ENCODE measurements at places on chromosomes 1 and 21.

- no peak for DNase-seq
These were observed 142.1 kb upstream of the IPO9 start for GRCh38 chr1:201686714-201687455.

DNA sequence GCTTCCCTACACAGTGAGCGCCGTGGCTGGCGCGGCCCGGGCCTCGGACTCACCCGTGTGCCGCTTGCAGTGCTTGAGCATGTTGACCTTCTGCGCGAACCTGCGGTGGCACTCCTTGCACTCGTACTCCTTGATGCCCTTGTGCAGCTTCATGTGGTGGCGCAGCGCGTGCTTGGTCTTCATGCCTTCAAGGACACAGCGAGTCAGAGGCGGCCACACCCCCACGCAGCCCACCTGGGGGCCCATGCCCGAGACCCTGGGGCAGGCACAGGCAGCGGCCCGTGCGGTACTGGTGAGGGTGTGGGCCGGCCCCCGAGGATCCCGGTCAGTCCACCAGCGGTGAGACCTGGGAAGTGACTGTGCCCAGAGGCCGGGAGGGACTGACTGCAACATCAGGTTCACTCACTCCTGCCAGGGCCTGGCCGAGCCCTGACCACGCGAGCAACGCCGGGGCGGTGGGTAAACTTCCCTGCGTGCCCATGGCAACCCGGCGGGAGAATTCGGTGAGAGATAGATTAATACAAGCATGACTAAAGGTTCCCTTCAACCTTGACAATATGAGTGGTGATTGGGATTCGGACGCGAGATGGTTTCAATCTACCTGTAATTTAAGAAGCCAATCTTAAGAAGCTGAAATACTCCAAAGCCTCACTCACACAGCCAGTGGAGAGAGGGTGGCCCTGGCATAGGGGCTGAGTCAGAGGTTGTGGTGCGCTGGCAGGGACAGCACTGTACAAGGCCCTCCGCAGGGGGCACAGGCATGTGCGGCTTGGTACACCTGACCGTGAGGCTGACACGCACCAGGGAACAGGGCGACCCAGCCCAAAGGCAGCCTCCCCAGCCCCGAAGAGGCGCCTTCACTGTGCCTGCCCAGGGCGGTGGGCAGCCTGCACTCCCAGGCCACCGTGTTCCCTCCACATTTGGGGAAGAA, 49.1 kb upstream of the RIPK4 start:
- DNase-seq = no peak

DNA sequence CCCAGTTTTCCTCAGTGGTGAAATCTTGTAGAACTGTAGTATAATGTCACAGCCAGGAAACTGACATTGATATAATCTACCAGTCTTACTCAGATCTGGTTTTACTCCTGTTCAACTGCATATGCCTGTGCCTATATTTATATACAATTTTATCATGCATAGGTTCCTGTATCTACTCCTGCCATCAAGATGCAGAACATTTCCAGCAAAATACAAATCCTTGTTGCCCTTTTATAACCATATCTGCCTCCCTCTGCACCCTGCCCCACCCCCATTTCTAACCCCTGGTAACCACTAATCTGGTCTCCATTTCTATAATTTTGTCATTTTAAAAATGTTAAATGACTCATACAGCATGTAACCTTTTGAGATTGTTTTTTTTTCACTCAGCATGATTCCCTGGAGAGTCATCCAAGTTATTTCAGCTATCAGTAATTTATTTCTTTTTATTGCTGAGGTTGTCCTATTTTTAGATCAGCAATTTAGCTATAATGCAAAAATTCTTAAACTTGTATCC, 8.1 kb downstream of the UTP25 start:
- DNase-seq = no peak

- no peak for DNase-seq
These were observed 6.9 kb upstream of the PRSS38 start for GRCh38 chr1:227808566-227808965.

DNA sequence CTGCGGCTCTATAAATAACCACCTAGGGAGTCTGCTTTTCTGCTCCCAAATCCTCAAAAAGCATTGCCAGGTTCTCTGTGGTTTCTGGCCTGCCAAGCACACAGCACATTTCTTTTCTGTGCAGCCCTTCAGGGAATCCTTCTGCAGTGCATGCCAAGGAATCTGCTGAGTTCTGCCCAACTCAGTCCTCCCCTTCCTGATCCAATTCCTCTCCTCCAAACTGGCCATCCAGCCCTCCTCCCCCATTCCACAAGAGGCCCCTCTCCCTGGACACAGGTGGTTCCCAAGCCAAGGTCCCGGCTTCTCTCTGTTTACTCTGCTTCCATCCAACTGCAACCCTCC, 61.8 kb downstream of the HIVEP3 start:
- DNase-seq = no peak

GRCh38 chr1:67634396-67634935, 50.5 kb upstream of the GADD45A start:
- DNase-seq = no peak

DNA sequence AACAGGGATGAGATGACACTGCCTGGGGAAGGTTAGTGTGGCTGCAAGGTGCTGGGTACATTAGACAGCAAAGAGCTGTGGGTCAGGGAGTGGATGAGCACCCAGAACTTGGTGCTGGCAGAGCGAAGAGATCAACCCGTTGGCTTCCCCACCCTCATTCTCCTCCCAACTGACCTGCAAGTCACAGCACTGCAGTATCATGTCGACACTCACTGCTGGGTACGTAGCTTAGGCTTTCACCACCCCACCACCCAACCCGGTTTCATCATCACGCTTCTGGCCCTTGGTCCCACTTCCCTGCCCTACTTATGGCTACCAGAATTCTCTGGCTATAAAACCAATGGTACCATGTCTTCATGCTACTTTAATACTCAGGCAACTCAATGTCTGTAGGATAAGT, 73.6 kb upstream of the LYST start:
- DNase-seq = no peak

DNA sequence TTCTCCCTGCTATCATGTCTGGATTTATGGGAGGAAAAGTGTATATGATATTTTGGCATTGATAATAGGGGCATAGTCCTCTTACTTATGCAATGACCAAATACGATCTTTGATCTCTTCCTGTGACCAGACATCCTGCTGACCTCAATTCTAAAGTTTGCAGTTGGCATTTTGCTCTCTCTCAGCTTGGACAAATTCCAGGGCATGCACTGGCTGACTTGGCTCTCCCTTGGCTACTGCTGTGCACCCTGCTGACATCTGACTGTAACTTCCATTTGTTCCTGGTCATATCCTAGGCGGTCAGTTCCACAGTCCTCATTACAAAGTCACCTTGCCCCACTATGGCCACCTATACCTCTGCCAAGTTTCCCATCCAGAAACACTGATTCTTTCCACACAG, 380.7 kb upstream of the NR5A2 start:
- DNase-seq = peak; percentile 6

- DNase-seq = peak; percentile 16
These were observed 3.6 kb downstream of the GUK1 start for GRCh38 chr1:228143480-228144192.

GRCh38 chr21:46062471-46063211, 35.3 kb upstream of the COL6A2 start:
- no peak for DNase-seq

DNA sequence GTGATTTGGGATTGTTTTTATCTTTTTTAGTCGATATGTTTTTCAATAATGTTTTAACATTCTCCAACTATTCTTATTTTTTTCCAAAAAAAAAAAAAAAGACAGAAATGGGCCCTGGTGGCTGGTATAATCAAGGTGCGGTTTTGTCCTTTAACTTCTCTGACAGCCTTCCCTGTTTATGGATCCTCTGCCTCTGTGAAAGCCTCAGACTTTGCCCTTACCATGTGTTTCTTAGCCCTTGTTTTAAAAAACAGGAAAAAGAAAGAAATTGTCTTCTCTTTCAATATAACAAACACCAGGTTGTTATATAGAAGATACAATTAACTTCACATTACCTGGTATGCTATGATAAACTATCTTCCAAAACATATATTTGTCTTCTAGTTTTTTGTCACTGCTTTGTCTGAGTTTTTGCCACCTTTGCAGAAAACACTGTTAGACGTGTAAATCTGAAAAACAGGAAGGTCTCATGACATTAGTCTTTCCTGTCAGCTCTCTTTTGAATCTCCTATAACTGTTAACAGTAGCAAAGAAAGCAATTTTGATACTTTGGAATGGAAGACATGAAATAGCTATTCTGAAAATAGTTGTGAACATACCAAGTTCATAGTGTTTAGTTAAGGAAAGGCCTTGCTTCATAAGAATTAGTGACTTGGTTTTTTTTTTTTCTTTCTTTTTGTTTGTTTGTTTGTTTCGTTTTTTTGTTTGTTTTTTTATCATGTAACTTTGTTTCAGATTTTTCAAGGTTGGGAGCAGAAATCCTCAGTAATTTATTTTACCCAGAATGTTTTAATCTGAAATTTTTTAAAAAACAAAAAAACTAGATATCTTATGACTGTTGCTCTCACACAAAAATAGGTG, 31.7 kb upstream of the CACYBP start:
- no peak for DNase-seq

DNA sequence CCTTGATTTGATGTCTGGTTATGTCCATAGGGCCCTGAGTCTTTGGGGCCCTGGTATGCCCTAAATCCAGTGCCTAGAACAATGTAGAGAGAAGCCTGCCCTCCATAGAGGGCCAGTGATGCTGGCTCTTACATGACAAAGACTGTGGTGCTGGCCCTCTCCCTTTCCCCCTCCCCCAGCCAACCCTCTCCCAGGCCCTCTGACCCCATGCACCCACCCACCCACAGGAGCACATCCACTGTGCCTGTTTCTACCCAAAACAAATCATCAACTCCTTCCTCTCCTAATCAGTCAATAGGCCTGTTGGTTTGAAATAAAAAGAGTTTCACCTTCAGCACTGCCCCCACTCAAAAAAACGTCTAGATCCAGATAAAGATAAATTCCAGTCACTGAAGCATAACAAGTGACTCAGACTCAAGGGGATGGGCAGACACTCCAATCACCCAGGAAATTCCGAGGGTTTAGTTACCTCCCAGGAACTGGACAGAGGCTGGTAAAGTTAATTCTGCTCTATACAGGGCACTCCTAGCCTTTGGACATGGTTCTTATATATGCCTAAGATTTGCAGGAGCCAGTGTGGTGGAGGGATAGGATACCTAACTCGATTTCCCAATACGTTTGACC, 144.8 kb upstream of the VANGL1 start:
- no peak for DNase-seq

GRCh38 chr1:240801442-240801841, 189.5 kb upstream of the GREM2 start:
- DNase-seq = no peak

- peak; percentile 46 for DNase-seq
These were observed 35.5 kb downstream of the TOMM20 start for GRCh38 chr1:235093013-235093695.

- DNase-seq = no peak
These were observed 81.5 kb upstream of the CD1D start for GRCh38 chr1:158099185-158099584.

GRCh38 chr1:44587796-44588460, 86.4 kb downstream of the TMEM53 start:
- DNase-seq = no peak

DNA sequence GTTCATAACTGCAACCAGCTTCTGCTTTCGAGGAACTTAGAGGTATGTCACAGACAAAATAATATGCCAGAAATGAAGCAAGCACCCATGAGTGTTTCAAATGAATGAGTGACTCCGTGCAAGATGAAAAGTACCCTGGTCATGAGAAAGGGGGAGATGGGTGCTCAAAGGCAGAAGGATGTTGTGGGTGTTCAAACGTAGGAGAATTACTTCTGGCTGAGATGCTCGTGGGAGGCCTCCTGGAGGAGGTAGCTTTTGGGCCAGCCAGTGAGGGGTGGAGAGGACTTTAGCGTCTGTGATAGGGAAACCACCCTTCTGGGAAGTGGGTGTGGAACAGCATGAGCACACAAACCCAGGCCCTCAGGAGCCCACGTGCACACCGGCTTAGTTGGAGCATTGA, 113.8 kb downstream of the SYF2 start:
- DNase-seq = no peak

DNA sequence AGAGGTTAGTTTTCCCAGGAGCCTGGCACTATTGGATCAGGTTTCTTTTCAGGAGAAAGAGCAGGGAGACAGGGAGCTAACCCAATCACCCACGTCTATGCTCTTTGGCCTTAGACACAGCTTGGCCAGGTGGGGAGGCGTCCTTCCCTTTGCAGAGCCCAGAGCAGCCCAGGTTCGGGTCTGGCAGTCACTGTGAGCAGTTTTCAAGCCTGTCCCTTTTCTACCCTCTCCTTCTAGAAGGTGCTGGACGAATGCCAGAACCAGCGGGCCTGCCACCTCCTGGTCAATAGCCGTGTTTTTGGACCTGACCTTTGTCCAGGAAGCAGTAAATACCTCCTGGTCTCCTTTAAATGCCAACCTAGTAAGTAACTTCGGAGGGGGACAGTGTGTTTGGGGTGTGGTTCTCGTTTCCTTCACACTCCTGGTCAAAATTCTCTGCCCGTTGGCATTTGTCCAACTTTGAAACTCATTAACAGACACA, 44.9 kb downstream of the EVA1C start:
- DNase-seq = no peak

GRCh38 chr1:180500689-180501088, 1.7 kb downstream of the ACBD6 start:
- DNase-seq = no peak

DNA sequence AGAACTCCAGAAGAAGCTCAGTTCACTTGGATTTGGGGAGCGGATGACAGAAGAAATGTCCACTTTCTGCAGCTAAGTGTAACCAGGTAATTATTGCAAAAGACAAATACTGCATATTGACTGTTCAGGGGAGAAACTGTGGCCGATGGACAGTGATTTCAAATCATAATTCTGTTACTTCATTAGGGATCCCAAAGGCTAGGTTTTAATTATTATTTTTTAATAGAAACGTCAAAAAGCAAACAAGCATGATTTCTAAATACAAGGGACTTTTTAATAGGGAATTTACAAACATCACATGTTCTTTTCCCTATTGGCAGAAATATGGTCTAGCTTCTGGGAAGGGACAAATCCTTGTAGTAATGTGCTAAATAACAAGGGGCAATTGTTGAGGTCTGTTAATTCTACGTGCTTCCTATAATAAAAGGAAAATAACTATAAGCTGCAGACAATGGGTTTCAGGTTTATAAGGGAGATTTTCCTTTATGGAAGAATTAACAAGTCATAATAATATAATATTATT, 15.5 kb downstream of the DIPK1A start:
- no peak for DNase-seq

DNA sequence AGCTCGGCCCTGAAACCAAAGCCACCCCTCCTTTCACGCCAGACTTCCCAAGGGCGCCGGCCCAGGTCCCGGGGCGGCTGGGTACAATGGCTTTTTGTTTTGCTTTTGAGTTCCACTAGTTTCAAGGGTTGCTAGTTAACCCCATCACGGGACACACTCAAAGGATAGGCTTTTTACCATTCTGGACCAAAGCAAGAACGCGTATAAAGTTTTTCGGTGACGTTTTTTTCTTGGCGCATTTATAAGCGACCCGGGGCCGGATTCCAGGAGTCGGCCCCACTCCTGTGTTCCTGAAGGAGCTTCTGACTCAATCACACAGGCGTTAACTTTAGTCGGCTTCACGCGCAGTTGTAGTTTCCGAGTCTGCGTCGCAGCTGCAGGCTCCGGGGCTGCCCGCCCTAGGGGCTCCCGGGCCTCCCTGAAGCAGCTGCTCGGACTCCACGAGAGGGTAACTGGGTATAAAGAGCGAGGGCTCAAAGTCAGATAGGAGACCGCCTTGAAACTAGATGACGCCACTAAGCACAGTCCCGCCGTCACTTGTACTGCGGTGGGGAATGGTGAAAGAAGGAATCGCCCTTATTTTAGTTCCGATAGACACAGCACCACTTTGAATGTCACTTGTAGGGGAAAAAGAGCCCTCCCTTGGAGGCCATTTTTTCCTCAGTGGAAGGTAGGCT, 707 bp upstream of the KLHL21 start:
- DNase-seq = no peak
